Left ventricle myocardium inferior (tissue), 1 donor: ENCODE measurements at places on chromosomes 7 and 10.

DNA sequence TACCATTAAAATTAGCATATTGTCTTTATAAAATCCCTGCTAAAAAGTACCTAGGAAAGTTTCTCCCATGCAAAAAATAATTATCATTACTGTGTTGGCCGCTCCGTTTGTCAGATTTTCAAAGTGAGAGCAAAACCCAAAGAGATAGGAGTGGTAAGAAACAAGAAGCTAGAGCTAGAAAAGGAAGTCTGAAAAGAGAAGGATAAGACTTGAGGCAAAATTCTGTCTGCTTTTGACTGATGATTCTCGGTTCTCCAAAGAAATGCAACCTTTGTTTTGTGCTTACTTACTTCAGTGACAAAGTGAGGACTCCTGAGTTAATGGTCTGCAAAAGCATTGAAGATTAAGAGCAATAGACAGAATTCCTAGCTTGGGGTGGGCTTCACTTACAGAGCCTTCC is 33.3 kb upstream of the CAPZA2 start:
- DNase-seq = no peak

DNA sequence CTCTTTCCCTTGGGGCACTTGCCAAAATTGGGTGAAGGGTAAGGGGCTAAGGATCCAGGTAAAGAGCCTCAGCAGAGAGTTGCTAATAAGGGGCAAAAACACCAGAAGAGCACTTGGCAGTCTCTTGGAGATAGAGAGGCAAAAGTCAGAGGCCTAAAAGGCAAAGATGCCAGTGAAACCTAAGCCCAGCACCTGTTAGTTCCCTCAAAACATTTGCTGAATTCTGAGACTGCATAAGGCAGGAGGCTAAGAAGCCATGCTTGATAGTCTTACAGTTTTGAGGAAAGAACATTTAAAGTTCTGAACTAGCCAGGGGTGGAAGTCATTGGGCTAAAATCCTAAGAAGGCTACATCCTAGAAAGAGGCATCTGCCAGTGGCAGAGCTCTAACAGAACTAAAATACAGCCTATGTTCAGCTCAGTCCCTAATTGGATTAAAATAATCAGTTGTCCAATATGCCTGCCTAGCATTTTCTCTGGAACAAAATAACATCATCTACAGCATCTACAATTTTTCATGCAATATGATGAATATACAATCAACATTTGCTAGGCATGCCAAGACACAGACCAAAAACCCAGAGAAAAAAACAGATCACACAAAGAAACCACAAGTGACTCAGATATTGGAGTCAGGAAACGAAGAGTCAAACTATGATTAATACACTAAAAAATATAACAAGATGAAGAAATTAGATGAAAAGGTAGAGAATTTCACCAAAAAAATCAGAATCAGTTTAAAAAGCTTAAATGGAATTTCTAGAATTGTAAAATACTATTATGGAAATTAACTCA is 7.7 kb downstream of the HTR7 start:
- DNase-seq = no peak

DNA sequence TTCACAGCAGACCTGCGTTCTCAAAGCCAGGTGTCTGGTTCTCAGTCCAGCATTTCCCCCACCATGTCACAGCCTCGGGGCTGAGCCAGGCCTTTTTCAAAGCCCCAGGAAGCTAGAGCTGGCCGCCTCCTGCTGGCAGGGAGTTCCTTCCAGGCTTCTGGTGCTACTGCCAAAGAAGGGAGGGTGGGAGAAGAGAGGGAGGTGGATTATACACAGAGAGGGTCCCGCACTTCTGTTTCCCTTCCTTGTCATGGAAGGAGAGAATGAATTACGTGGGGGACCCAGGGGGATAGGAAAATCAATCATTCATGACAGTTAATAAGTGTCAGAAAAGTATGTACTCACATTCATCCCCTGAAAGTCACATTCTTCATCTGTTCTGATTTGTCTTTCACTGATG is 600 bp upstream of the LGI1 start:
- DNase-seq = no peak

GRCh38 chr10:63504145-63504881 is 16.9 kb upstream of the REEP3 start:
- DNase-seq = no peak

DNA sequence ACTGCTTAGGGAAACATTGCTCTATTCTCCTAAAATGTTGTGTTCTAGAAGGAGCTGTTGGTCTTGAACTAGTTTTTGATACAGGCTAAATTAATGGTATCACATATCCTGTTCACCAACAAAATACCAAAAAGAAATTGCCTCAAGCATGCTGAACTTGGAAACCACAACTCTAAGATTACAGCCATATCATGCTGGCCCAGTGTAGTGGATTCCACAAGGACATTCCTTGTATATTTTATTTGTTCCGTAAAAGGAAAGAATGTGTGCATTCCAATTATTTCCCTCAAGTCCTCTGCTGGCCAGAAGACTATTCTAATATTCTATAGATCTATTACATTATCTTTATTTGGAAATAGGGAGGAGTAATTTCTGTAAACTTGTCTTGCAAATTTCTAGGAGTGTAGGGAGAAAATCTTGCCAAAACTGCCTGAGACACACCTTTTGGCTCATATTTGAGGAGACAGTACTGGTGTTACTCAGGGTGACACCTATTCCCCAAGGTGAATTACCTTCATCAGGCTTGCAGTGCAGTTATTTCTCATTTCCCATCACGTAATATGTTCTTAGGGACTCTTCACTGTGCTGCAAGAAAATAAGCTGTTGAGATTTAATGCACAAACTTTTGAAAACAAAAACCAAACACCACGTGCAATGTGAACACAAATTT is 1.9 kb upstream of the NEBL start:
- DNase-seq = no peak

- DNase-seq = peak; percentile 26
These were observed 14.1 kb upstream of the AKR1B10 start for GRCh38 chr7:134513169-134513752.

DNA sequence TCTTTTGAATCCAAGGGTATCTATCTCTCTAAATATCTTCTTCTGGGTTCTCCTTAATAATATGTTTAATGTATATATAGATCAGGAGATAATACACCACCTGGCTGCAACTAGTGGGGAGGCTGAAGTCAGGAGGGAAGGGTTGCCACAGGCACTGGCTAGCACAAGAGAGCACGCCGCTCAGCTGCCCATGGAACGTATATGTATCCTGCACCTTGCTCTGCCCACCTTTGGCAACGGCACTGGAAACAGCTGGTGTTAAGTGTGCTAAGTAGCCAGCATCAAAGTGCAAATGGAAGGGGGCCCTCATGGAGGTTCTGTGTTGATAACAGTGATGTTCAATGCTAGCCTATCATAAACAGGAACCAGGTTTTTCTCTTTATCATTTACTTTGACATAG is 49.8 kb upstream of the FAM133B start:
- DNase-seq = no peak

GRCh38 chr10:86055928-86056327 is 310.7 kb downstream of the GRID1 start:
- no peak for DNase-seq

GRCh38 chr7:30321882-30322192 is 37.4 kb downstream of the ZNRF2 start:
- DNase-seq = no peak

GRCh38 chr10:119753309-119753708 is 27.5 kb downstream of the INPP5F start:
- no peak for DNase-seq

GRCh38 chr10:50326757-50327701 is 75.7 kb upstream of the ASAH2 start:
- DNase-seq = peak; percentile 26

DNA sequence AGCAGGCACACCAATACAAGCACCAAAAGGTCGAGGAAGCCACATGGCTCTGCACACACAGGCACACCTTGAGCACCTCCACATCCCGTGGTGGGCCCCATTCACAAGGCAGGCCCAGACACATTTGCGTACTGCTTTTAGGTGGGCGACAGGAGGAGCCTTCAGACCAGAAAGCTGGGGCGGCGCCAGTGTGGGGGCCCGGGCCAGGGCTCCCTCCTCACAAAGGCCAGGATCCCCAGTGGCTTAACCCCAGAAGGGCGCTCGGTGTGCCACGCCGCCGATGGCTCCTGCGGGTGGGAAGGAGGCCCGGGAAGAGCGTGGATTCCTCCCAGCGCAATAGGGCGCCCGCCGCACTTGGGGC is 2.8 kb upstream of the SMARCD3 start:
- DNase-seq = peak; percentile 56

DNA sequence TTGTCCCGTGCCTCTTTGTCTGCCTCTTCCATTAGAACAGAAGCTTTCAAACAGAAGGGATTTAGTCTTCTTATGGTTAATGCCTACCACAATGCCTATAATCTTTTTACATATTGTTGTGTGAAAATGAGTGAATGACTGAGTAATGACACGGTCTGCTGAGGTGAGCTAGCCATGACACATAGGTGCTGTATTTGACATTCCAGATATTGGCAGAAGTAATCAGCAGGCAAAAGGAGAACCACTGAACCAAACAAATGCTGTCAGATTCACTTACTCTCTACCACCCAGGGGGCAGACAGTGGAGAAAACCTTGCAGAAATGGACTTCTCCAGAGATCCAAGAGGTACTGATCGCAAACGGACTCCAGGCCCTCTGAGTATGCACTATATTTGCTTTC is 377.2 kb upstream of the VWC2 start:
- no peak for DNase-seq

DNA sequence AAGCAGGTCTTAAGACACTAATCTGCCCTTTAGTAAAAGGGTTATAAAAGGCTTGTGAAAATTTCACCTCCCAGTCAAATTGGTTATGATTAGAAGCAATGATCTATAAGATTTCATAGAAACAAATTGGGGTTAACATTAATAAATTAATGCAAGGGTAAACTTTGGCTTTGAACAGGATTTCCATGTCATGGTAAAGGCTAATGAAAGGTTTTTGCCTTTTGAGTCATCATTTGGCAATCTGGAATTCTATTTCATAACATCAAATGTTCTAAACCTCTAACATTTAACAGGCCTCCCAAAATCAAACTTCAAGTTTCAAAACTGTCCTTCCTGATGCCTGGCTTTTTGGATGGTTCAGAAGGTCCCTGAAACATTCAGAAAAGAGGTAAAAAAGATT is 62.4 kb downstream of the COA1 start:
- DNase-seq = no peak

DNA sequence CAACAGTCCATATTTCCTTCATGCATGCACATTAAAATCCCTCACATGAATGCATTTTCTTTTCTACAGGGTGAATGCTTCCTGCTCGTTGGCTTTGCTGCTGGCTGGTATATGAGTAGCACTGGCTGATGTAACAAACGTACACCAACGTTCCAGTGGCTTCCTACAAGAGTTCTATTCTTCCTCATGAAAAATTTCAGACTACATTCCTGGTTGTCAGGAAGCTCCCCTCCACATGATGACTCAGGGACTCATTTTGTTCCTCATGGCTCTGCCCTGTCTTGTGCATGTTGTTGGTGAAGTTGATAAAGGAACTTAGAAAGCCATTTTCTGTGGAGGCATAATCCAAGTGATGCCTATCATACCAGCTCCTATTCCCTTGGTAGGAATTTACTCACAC is 470.7 kb upstream of the KLF6 start:
- DNase-seq = no peak

- no peak for DNase-seq
These were observed 449.0 kb upstream of the IGFBP3 start for GRCh38 chr7:46369933-46370654.

DNA sequence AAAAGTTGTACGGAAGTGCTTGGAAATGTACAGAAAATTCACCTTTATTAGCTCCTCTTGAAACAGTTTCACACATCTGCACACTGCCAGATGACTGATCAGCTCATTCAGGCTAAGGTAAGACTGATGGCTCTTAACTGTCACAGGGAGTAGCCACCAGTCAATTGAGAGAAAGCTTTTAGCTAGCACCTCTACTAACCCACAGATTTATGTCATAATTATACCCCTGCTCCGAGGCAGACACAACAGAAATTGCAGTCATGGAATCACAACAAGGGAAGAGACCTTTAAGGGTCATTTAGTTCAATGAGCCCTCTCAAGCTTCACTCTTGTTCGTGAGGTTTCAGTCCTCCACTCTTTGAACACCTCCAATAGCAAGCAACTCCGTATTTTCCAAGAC is 235.4 kb downstream of the TRIL start:
- no peak for DNase-seq

GRCh38 chr7:119748251-119748860 is 524.6 kb upstream of the KCND2 start:
- no peak for DNase-seq

GRCh38 chr7:128867842-128868623 is 5.4 kb downstream of the ATP6V1F start:
- DNase-seq = no peak

GRCh38 chr7:29839921-29840320 is 33.6 kb downstream of the WIPF3 start:
- DNase-seq = no peak

GRCh38 chr10:12109286-12109685 is 20.2 kb upstream of the SEC61A2 start:
- DNase-seq = no peak

DNA sequence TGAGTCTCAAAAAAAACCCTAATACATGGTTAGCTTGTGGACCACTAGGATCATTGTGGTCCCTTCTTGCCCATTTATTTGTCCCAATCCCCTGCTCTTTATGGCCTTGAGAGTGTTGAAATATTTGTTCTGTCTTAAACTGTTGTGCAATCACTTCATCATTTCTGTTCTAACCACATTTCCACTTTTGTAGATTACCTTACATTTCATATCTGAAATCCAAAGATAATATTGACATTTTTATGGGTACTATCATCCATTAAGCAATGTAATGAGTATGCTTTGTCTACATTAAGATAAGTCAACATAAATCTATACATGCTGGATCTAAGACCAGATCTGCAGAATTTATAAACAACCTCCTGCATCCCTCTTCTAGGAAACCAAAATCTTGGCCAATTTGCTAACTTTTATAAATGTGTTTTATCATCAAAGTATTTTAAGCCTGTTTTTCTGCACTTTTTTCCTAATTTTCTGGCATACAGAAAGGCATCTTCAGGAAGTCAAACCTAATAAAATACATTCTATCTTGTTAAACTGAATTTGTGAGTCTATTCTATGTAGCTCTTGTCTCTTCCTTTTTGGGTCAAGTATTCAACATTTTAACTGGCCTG is 359.4 kb upstream of the CELF2 start:
- no peak for DNase-seq

DNA sequence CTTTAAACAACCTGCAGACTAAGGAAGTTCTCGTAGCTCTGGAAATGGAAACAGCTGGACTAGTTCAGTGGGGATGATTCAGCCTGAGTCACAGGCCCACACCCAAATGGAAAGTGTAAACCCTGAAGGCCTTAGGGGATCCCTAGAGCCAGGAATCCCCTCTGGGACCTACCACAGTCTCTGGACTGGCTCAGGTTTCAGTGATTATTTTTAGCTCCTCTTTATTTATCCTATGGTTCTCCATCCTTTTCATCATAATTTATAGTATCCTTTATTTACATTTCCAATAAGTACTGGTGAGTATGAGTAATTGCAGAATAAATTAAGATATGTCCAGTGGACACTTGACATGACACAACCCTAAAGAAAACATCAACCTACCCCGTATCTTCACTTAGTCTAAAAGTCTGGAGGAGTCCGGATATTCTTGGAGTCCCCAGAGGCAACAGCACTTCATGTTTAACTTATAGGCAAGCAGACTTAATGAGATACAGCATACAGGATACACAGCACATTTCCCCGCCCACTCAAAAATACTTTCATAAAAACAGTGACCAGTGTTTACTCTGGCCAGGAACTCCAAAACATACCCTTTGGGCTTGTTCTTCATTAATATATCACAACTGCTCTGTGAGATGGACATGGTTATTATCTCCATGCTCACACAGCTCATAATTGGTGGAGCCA is 28.4 kb upstream of the SEMA3E start:
- no peak for DNase-seq
